ENCODE measurements at places on chromosomes 16 and 17.

GRCh38 chr17:68868708-68869107, 86.5 kb downstream of the ABCA8 start:
- peak; percentile 28 for DNase-seq

- no peak for DNase-seq
Measured at GRCh38 chr16:79993629-79994209, 393.2 kb upstream of the MAF start.

DNA sequence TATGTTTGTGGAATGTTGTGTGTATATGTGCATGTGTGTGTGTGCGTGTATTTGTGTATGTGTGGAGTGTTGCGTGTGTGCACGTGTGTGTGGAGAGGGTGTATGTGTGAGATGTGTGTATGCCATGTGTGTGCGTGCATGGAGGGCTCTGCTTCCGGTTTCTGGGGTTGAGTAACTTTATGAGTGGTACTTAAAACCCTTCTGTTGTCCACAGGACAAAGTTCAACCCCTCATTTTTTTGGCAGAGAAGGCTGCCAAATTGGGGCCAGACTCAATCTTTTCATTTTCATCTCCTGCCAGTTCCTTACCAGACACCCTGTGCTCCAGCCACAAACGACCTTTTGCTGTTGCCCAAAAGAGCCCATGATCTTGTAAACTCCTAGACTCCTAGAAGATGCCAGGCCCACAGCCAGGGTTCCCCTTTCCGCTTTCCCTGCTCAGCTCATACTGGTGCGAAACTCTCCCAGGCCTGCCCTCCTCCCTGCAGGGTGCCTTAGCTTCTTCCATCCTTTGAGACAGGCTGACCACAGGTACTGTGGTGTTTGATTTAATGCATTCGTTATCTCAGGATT, 100.2 kb downstream of the CMIP start:
- no peak for DNase-seq

GRCh38 chr17:80805032-80805751, 186.4 kb upstream of the CHMP6 start:
- DNase-seq: no peak

GRCh38 chr16:5040451-5040850, 6.7 kb upstream of the NAGPA start:
- DNase-seq: no peak

- peak; percentile 68 for DNase-seq
Measured at GRCh38 chr16:8863594-8864424, 5.0 kb downstream of the CARHSP1 start.

DNA sequence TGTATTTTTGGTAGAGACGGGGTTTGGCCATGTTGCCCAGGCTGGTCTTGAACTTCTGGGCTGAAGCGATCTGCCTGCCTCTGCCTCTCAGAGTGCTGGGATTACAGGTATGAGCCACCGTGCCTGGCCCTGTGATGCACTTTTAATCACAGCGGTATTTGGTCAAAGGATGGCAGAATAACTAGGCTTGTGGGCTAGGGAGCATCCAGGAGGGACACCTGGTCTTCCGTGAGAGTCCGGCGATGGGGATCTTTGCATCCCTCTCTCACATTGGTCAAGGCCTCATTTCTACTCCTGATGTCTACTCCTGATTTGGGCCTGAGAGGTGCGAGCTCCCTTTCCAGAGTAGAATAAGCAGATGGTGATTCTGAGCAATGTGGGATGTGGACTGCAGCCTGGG, 257.9 kb upstream of the CACNG5 start:
- no peak for DNase-seq

- DNase-seq: no peak
Measured at GRCh38 chr16:29876594-29877249, 13.7 kb upstream of the CDIPT start.

DNA sequence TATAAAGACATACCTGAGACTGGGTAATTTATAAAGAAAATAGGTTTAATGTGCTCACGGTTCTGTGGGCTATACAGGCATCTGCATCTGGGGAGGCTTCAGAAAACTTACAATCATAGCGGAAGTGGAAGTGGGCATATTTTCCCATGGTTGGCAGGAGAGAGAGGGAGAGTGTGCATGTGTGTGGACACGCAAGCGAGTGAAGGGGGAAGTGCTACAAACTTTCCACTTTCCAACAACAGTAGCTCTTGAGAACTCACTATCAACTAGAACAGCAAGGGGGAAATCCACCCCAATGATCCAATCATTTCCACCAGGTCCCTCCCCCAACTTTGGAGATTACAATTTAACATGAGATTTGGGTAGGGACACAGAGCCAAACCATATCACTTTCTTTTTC, 11.1 kb downstream of the TAOK1 start:
- no peak for DNase-seq

GRCh38 chr17:59167571-59168001, 12.0 kb downstream of the PRR11 start:
- no peak for DNase-seq

- no peak for DNase-seq
Measured at GRCh38 chr17:2780256-2780655, 16.0 kb upstream of the RAP1GAP2 start.

- peak; percentile 15 for DNase-seq
Measured at GRCh38 chr17:54191261-54191660, 368.5 kb downstream of the KIF2B start.

- DNase-seq: peak; percentile 66
Measured at GRCh38 chr17:43917348-43918025, 10.2 kb upstream of the MPP2 start.

DNA sequence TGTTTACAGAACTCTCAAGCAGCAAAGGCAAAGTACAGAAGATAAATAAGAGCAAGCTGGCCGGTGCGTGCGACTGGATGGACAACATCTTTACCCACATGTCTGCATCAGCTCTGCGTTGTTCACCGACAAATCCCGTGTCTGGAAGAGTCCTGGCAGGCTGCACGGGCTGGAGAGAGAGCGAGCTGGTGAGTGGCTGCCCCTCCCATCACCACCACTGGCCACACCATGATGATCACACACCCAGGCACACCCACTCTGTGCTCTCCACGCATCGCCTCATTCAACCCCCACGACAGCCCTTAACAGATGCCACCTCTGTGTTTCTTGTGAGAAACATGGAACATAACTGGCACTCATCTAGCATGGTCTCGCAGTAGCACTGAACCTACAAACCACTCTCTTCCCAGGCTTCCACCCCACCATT, 59.2 kb downstream of the ANKRD11 start:
- no peak for DNase-seq

- DNase-seq: no peak
Measured at GRCh38 chr16:11029948-11030347, 85.6 kb downstream of the CLEC16A start.

- no peak for DNase-seq
Measured at GRCh38 chr16:2022723-2023091, 3.1 kb downstream of the NPW start.

DNA sequence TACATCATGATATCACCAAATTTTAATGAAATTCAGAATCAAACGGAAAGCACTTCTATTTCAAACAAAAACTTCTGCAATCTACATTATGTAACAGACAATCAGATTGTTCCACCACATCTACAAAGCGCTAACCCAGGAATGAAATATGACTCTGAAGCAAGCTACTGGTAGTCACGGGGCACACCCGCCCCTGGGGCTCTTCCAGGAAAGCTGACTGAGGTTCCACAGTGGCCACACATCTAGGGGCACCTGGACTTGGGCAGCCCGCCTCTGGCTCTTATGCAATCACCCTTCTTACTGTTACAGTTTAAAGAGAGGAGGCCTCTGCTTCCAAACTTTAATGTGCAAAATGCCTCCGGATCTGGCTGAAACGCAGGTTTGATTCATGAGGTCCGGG, 27.5 kb downstream of the ZCCHC14 start:
- no peak for DNase-seq

DNA sequence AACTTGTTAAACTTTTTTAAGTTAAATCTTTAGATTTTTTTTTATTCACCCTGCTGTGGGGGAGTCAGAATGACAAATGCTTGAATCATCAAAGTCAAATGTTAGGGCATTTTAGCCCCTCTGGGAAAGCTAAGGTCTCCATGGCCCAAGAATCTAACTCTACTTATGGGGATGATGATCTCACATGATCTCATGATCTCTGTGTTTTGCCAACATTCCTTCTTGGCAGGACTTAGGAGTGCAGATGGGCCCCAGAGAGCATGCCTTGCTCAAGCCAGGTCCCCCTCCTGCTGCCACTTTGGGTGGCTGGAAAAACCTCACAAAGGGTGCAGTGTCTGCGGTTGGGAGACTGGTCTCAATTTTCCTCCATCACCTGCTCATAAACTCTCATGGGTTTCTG, 108.6 kb downstream of the PRKCB start:
- DNase-seq: peak; percentile 38
